ENCODE measurements at places on chromosomes 3 and 15.

DNA sequence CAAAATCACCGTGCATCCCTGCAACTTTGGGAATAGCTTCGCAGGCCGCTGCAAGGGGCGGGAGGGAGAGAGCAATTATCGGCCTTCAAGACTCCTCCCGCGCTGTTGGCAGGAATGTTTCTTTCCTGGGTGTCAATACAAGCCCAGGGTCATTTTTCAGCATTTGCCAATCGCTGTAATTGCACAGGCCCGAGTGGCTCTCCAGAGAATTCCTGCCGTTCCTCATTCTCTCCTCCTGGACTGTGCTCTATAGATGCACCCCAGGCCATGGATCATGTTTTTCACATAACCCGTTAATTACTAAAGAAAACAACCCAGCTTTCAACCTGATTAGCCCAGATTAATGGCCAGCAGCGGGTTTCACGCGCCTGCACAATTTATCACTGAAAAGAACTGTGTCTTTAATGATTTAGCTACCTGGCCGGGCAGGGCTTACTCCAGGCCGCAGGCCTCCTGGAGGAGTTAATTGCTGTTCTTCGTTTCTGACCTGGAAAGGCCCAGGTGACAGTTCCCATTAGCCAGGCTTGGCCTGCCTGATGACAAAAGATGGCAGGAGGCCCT, 144.3 kb downstream of the OPA1 start:
- no peak for DNase-seq

DNA sequence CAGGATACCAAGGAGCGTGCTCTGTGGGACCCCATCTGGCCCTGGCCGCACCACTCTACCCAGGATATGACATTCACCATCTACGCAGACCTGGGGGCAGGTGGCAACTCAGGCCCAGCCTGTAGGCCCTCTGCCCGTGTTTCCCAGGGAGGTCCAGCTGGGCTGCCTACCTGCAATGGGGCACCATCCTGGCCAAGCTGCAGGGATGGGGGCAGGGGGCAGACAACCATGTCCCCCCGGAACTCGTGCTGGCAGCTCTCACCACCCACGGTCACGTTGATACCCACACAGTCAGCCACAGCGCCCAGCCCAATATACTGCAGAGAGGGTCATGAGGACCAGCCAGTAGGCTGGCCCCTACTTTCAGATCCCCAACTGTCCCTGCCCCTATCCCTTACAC, 7.9 kb downstream of the MST1R start:
- no peak for DNase-seq

GRCh38 chr15:67006083-67007065, 59.0 kb upstream of the SMAD3 start:
- no peak for DNase-seq

GRCh38 chr3:123085293-123085931, 18.6 kb downstream of the PDIA5 start:
- DNase-seq: peak; percentile 51

- DNase-seq: no peak
These were observed 5.5 kb downstream of the MYO5A start for GRCh38 chr15:52523192-52523591.

- no peak for DNase-seq
These were observed 340.3 kb downstream of the SLC9A9 start for GRCh38 chr3:143507735-143508580.

GRCh38 chr3:128703561-128703960, 22.4 kb upstream of the RAB7A start:
- no peak for DNase-seq

GRCh38 chr15:61869656-61870055, 190.6 kb downstream of the VPS13C start:
- DNase-seq: no peak

DNA sequence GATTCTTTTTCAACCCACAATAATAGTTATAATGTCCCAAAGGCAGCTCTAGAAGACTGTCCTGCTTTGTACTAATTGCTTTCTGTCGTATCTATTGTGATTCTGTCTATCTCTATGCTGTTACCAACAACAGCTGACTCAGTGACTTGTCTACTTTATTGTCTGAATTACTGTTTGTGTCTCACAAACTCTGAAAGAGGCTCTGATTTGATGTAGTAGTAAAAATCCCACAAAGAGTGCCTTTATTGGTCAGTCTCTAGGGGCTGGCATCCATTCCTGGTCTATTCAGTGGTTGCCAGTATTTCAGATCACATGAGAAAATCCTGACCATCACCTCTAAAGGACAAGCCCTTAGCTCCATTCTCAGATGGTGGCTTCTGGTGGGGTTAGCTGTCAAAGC, 254.2 kb downstream of the NSUN3 start:
- DNase-seq: no peak

- no peak for DNase-seq
These were observed 66.9 kb downstream of the SLCO2A1 start for GRCh38 chr3:133962849-133963248.

DNA sequence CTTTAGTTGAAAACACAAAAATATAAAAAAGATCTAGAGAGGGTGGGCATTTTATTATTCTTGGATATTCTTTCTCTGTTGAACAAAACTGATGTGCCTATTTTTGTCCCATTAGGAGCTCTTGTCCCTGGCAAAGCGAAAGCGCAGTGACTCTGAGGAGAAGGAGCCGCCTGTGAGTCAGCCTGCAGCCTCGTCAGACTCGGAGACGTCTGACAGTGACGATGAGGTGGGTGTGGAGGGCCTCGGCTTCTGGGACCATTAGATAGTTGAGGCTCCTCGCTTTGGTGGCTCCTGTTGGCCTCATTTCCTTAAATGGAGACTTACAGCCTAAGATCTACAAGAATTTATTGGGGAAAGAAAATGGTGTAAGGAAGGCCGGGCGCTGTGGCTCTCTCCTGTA, 21.3 kb downstream of the RTF1 start:
- no peak for DNase-seq

DNA sequence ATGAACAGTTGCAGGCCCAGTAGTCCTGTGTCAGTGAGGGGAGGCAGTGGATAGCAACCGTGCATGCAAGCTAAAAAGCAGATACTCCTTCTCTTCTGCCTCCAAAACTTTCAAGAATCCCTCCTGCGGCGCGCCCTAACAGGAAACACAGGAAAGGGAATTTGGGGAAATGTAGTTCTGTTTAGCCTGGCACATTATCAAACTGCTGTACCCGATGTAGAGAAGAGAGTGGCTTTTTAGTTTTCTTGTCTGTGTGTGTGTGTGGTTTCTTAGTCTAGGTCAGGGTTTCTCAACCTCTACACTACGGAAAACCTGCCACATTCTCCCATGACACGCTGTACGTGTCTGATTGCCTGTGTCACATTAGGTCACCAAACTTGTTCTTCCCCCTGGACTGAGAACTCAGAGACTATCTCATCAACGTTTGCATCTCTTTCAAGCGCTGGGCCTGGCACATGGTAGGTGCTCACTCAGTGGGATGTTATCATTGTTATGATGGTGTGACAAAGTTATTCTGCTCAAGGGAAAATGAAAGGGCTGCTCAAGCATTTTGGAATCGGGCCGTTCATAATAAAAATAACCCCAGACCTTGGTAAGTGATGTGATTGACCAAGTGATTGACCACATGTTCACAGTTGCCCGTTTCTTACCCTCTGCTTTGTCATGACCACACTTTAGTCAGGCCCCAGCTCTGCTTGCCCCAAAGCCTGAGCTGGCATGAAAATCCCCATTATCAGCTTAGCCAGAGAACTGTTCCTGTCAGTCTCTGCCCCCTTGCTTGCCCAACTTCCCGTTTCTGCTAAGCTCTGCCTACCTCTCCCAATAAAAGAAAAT, 33.2 kb downstream of the TM4SF4 start:
- no peak for DNase-seq

DNA sequence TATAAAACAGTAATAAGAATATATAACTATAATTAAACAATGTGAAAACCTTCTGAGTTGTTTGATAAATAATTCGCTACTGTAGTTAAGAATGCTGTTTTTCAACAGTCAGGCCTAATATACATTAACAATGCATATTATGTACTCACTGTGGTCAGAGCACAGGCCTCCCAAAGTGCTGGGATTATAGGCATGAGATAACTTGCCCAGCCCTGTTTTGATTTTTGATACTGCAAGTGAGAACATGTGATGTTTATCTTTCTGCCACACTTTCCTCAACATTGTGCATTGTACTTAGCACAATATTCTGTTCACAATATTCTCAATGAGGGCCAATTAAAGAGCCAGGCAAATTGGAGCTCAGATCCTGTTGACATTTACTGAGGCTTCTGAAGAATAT, 274.5 kb upstream of the RARB start:
- no peak for DNase-seq

DNA sequence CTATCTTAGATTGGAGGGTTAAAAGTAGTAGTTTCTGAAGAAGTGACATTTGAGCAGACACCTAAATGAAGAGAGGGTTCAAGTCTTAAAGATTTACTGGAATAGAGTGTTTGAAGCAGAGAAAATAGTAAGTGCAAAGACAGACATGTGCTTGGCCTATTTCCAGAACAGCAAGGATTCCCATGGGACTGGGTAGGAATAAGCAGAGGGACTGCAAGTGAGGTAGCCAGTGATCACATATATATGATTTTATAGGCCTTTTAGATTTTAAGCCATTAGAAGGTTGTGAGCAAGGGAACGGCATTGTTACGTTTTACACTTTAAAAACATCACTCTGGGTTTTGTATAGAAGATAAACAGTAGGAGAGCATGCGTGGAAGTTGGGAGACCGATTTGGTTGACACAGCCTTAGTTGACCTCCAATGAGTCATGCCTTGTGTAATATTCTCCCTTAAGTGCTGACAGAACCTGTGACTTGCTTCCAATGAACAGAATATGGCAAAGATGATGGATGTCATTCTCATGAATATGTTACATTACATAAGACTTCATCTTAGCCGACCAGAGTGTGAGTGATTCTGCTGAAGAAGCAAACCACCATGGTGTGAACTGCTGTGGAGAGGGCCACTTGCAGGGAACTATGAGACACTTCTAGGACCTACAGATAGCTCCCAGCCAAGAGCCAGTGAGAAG, 37.1 kb upstream of the SLC4A7 start:
- DNase-seq: no peak

DNA sequence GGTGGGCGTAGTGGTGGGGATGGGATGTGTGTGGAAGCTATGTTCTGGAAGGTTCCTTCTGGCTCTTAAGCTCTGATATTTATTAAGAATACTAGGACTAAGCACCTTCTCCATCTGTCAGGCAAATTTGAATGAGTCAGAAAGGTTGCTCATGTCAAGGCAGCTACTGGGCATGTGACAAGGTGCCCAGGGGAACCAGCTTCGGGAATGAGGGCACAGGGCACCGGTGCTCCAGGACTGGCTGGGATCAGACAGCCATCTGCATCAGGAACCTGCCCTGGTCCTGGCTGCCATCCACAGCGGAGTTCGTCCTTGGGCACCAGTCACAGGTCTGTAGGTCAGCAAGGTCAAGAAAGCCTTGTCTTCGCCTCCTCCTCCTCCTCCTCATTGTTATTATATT, 32.5 kb downstream of the CA12 start:
- no peak for DNase-seq

GRCh38 chr15:65376767-65377104, 1.1 kb downstream of the IGDCC3 start:
- no peak for DNase-seq

GRCh38 chr15:75067123-75067830, 43.9 kb downstream of the PPCDC start:
- no peak for DNase-seq

- no peak for DNase-seq
These were observed 124.6 kb downstream of the TGFBR2 start for GRCh38 chr3:30730967-30731366.

- DNase-seq: no peak
These were observed 5.9 kb upstream of the FHIT start for GRCh38 chr3:61257148-61257547.

- DNase-seq: no peak
These were observed 47.4 kb upstream of the PCSK6 start for GRCh38 chr15:101536875-101537405.

GRCh38 chr3:52128118-52128683, 26.0 kb downstream of the POC1A start:
- no peak for DNase-seq

DNA sequence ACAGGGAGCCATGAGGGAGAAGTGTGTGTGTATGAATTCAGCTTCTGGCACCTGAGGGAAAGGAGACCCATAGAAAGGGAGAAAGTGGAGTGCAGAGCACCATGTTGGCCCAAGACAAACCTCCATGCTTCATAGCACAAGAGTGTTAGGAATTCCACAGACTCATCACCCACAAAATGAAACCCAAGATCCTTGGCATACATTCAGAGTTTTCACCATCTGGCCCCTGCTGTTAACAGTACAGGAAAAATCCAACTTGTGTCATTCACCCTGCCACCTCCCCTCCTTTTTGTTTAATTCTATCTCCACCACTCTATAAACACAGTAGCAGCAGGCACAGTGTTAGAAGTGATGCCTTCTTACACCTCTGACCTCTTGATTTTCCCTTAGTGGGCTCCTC, 60.0 kb upstream of the MNS1 start:
- no peak for DNase-seq

DNA sequence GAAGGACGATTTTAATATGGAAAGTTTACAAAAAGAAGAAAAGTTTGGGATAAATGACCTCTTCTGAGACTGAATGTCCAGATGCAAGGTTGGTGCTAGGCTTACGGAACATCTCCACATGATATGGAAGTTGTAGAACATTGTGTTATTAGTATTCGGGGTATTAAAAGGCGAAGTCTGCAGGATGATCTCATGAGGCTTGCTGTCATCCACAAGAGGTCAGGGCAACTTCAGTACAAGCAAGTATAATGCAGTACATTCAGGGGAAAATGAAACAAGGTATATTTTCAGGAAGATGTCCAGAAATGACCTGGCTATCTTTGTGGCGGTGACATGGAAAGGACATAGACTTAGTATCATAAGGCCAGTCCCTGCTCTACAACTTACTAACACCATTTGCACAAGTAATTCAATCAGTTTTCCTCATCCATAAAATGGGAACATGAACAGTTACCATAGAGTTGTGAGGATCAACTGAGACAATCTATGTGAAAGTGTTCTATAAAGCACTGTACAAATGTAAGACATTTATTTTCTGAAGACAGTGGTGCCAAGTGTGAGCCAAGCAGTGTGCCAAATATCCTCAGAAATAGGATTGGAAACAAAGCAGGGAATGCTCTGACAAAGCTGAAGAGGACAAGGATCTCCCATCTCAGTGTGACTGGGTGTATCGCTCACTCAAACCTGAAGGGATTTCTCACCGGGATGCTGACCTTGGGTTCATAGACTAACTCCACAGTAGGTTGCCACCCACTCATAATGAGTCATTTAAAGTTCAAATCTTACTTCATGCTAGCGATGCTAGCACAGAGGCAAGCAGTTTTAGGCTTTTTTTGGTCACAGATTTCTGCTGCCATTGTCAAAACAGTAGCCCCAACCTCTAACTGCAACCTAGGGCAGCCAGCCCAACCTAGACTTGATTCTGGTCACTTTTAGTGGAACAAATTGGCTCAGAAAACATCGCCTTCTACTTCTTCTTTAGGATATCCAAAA, 118.3 kb downstream of the TIGIT start:
- no peak for DNase-seq

- DNase-seq: no peak
These were observed 34.3 kb upstream of the APH1B start for GRCh38 chr15:63243101-63243500.

Measured in DMS153 (cell line).